Ureter (tissue), 1 donor: ENCODE measurements at places on chromosomes 7 and 10. TPM values are rescaled to one million over a fixed set of nuclear protein-coding genes. Genes with fewer than 3 reads are reported as not detected.

Gene DOCK1
- total RNA-seq, result 97.7 TPM

Gene WEE2
- not detected for total RNA-seq

Gene FAM25A
- total RNA-seq, result not detected

Gene SLC29A4
- total RNA-seq, result 3.7 TPM

Gene ZNF736
- total RNA-seq, result 32.5 TPM

Gene PRKG1
- total RNA-seq, result 25.4 TPM

Gene NACAD
- total RNA-seq, result 5.7 TPM

Gene KCNH2
- total RNA-seq, result 17.7 TPM

Gene CADPS2
- total RNA-seq, result 25.8 TPM

Gene ECHDC3
- total RNA-seq, result 13.3 TPM

Gene CDK14
- total RNA-seq, result 23.5 TPM

Gene TUBGCP2
- total RNA-seq, result 51.9 TPM

Gene EN2
- not detected for total RNA-seq

Gene ALOX5
- 237 TPM for total RNA-seq

Gene OR2A7
- total RNA-seq, result 10.8 TPM

Gene ELMO1
- 51.9 TPM for total RNA-seq

Gene FBH1
- total RNA-seq, result 70.8 TPM

Gene PIK3AP1
- total RNA-seq, result 3.3 TPM

Gene ZC3HAV1L
- 16.2 TPM for total RNA-seq

Gene SPDYE8
- not detected for total RNA-seq

Gene PTN
- 8.3 TPM for total RNA-seq

Gene PRSS37
- not detected for total RNA-seq

Gene GPR26
- total RNA-seq, result not detected

Gene BTBD16
- total RNA-seq, result 51.2 TPM

Gene RAPGEF5
- 56.9 TPM for total RNA-seq

Gene CYP2C19
- total RNA-seq, result not detected

Gene ACTR3C
- 18.2 TPM for total RNA-seq

Gene SLC39A12
- total RNA-seq, result 0.13 TPM

Gene ACBD5
- 24.8 TPM for total RNA-seq

Gene STRA8
- total RNA-seq, result not detected

Gene LBX1
- not detected for total RNA-seq

Gene C10orf88
- total RNA-seq, result 10.7 TPM

Gene GIMAP8
- 13.6 TPM for total RNA-seq

Gene AOAH
- total RNA-seq, result 12.3 TPM

Gene UPK3B
- 111 TPM for total RNA-seq

Gene BRI3
- total RNA-seq, result 141 TPM

Gene DNAJB6
- total RNA-seq, result 103 TPM

Gene LMOD2
- 0.47 TPM for total RNA-seq

Gene ANKRD16
- 10.2 TPM for total RNA-seq
